ENCODE measurements at places on chromosomes 13 and 19. TPM values are rescaled to one million over a fixed set of nuclear protein-coding genes. Genes with fewer than 3 reads are reported as not detected.

Gene LRRC4B
- total RNA-seq = not detected

Gene GNA15
- total RNA-seq = 140 TPM

Gene CDC34
- total RNA-seq = 50.3 TPM

Gene DCT
- not detected for total RNA-seq

DNA sequence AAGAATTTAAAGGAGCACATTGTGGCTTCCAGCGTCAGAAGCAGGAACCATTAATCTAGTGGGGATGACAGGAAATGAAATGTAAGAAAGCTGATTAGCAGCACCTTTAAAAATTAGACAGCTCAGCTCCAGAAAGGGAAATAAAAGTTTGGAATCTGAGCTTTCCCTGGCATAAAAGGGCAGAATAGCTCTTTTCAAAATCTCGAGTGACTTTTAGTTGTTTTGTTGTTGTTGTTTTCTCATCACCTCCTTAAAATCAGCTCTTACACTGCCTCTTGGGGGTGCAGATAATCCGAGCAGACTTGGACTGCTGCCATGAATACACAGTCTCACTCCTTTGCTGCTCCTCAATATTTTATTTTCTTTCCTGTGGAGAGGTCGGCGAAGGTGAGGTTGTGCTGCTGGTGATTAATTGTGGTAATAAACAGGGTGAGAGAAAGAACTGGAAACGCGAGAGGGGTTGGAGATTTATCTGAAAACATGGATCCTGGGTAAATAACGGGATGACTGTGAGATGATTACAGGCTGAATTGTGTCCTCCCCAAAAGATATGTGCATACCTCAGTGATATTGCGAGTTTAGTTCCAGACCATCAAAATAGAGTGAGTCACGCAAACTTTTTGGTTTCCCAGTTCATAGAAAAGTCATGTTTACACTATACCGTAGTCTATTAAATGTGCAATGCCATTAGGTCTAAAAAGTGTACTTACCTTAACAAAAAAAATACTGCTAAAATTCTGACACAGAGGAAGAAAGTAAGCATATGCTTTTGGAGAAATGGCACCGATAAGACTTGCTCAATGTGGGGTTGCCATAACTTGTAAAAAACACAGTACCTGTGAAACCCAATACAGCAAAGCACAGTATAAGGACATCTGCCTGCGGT is 787.7 kb downstream of the UQCRFS1 start:
- no peak for DNase-seq

- peak; percentile 14 for DNase-seq
Measured at GRCh38 chr13:113150550-113151365, 7.7 kb upstream of the PROZ start.

DNA sequence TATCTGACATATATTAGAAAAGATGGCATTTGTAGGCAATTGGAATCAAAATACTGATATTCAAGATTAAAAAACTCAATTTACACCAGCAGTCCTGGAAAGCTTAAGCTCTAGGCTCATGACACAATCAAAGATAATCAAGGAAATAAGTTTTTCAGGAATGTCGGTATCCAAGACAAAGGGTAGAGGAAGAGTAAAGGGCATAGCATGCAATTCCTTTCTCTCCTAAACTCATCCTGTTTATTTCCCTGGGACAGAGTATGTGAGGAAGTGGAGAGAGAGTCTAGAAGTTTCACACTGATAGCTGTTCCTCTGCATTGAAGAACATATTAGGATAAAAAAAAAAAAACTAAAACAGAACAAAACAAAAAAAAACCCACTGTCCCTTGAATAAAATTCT is 2452.1 kb downstream of the PCDH9 start:
- no peak for DNase-seq

DNA sequence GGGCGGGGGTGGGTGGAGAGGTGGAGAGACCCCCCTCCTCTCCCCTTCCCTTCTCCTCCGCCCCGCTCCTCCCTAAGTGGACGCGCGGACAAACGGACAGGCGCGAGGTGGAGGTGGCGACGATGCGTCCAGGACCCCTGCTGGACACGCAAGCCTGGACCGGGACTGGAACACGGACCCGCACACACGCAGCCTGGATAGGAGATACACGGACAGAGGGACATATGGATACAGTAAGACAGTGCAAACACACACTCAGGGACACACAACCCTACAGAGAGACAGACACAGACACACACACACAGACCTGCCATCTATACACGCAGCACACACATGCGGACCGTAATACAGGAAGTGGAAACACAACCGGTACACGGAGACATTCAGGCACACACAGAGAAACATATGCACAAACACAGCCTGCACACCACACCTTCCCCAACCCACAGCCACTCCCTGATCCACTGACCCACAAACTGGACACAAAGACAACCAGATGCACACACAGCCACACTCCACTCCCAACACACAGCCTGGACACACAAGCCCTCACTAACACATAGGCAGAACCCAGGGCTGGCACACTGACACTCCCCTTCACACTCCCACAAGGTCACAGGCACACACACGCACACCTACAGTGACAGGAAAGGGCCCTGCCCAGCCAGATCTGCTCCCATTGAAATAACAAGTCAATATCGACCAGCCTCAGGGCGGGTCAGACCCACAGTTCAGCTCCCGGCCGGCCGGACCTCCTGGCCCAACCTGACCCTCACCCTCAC is 696 bp upstream of the ERFL start:
- peak; percentile 46 for DNase-seq

DNA sequence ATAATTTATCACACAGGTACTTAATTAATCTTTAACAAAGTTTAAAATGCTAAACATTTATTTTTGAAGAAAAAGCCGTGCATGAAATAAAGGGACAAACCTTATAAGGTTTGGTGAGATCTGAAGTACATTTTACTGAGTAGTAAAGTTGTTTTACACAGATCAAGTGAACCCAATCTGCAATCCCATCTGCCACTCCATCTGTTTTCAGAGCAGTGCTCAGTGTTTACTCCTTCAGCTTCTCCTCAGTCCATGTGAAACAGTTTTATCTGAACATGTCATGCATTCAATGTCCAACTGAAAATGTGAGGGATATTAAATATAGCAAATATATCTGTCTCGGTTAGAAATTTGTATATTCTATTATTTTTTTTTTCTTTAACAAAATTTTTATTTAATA is 166.8 kb downstream of the MAB21L1 start:
- no peak for DNase-seq

DNA sequence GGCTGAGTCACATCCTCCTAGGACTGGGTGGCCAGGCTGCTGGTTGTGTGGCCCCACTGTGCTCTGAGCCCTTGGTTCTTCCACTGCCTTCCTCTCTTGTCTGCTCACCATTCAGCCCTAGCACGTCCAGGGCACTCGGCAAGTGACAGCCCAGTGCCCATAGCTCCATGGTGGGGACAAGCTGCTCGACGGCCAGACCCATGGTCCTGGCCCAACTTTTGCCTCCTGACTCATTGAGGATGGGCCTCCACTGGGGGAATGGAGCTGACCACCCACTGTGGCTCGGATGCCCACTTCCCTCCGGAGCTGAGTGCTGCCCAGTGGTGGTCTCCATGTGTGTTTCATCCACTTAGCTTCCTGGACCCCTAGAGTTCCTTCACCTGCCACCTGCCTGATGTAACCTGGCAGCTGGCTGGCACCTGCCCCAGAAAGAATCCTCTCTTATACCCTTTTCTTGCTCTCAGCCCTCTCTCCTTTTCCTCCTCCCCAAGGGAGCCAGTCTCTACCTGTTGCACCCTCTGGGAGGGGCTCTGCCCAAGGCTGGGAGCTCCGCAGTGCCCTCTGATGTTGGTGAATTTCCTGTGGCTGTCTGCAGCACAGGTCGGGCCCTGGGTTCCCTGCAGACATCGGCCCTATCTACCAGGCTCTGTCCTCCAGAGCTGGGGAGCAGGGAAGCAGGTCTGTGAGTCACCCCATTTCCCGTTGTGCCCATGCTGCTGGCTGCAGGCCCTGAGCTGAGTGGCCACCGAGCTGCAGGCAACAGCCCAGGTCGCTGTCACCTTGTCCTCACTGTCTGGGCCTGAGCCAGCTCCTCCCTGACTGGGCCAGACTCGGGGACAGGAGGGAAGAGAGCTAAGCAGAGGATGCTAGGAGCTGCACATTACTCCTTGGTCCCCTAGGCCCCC is 7.4 kb downstream of the CHST8 start:
- DNase-seq = no peak

- no peak for DNase-seq
Measured at GRCh38 chr13:95870421-95870820, 182.8 kb downstream of the UGGT2 start.

GRCh38 chr13:31418186-31418585 is 218.4 kb downstream of the B3GLCT start:
- no peak for DNase-seq

GRCh38 chr13:110815471-110816204 is 99.2 kb downstream of the ANKRD10 start:
- no peak for DNase-seq

DNA sequence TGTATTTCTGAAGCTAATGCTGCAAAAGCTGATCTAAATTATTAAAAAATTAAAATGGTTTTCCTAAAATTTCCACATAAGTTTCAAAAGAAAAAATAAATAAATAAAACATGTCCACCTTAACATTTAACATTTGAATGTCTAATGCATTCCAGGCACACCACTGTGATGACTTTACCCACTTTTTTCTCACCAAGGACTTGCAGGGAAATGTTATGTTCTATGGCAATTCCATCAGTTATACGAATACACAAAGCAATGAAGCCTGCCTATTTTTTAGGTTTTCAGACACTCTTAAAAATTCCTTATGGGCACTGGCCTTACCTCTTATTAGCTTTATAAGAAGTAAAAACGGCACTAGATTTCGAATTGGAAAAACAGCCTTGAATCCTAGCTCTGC is 10.2 kb downstream of the TSC22D1 start:
- DNase-seq = no peak

GRCh38 chr13:78686461-78686860 is 27.5 kb upstream of the OBI1 start:
- DNase-seq = no peak

DNA sequence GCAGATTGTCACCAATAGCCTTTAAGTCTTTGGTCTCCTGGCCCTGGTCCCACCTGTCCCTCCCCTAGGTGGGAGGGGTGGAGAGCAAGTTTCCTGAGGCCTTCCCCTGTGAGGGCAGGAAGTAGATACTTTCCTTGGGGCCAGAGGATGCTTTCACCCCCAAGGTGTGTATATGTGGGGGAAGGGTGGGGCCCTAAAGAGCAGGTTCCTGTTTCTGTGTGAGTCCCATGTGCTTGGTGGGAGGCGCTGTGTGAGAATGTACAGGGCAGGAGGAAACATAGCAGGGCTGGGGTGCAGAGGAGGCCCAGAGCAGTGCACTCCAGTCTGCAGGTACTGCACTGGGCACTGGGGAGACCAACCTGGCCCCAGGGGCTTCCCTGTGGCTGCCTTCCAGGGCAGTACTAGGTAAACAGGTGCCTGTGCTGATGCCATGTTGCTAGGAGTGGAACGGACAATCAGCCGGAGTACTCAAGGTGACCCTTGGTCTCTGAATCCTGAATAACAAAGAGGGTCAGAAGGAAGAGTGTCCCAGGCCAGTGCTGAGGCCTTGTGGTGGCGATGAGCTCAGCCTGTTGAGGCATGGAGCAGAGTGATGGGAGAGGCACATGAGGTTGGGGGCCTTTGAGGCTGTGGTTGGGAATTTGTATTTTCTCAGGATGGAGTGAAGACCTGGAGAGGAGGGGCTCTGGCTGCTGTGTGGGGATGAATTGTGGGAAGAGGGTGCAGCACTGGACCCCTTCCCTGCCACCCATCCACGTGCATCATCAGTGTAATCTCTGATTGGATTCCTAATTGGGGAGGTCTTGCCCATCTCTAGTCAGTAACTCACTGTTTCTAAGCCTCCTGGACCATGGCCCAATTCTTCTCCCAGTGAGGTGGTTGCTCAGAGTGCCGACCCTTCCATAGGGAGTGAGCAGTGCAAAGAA is 5.1 kb downstream of the EGLN2 start:
- DNase-seq = peak; percentile 73
